SW480 (cell line): ENCODE measurements at places on chromosomes 6 and 20.

DNA sequence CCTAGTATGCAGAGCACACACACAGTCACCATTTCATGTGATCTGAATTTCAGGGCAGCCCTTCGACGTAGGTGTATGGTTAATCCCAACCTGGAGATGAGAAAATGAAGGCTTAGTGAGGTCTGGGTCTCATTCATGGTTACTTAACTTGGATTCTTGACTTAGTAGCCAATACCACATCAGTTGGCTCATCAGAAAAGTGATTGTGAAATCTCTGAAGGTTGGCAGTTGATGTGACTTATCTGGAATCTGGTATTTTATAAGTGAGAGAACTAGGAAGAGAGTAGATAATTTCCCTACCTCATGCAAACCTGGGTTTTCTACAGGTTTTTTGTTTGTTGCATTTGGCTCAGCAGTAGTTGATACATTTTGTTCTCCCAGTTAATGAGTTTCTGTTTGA, 123.7 kb downstream of the CCDC170 start:
- no peak for DNase-seq

DNA sequence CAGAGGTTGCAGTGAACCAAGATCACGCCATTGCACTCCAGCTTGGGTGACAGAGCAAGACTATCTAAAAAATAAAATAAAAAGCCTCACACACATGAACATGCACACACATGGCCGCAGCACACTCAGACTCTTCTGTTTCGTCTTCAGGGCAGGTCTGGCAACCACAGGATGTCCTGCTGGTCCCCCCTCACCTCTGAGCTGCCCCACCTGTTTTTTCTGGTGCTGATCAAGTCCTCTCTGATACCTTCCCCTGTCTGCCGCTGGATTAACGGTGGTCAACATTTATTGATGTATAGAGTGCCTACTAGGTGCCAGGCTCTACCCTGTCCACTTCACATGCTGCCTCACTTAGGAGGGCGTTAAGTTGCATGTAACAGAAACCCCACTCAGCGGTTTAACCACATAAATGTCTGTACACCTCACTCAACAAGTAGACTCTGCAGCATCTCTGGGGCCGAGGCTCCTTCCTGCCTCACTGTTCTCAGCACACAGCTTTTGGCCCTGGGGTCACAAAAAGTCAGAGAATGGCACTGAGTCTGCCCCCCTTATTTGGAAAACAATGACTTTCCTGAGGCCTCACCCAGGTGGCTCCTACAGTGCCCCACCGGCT, 4.5 kb upstream of the AP5S1 start:
- DNase-seq, result no peak

DNA sequence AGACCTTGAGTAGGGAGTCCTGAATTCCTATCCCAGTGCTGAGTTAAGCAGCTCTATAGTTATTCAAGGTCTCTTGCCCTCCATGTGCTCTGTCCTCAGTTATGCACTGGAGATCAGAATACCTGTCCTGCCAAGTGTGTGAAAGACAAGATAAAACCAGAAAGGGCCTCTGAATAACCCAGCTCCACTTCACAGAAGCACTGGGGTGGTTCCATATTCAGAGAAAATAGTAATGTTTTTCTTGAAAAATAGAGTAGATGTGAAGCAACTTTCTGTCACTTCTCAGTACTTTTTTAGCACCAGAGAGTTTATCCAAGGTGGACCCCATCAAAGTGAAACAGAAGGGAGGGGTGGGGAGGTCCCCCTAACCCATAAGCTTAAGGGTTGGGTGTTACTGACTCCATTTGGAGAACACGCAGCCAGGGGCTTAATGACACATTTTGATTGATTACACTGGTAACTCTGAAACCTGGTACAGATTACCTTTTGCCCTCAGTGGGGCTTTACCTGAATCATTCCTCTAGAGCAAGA, 509.8 kb upstream of the JARID2 start:
- DNase-seq, result no peak

GRCh38 chr6:119312875-119313338, 36.7 kb downstream of the MAN1A1 start:
- DNase-seq, result no peak

DNA sequence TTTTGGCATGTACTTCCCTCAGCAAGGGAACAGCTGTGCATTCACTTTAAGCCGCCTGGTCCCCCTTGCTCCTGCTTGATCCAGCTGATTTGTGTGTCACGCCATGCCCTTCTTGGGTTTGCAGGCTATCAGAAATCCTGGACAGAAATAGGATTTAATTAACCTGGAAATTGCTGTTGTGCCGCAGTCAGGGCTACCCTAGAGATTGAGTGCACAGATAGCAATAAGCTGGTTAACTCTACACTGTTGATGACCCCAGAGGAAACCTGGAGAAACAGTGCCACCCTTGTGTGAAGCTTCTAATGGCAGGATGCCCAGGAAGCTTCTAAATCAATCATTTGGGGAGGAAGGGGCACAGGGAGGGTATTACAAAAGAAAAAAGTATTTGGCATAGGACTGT, 199.0 kb downstream of the JARID2 start:
- DNase-seq, result no peak

DNA sequence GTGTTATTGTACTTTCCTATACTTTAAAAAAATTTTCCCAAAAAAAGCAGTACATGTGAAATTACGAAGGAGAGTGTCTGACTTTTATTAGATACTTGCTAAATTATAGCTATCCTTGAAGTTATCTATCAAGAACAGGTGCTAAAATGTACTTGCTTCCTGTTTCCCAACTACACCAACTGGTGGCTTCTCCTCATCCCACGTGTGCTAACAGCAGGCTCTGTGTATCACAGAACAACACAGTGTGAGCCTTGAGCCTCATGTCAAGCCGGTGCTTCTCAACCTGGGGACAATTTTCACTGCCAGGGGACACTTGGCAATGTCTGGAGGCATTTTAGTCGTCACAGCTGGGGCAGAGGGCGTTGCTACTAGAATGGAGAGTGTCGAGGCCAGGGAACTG, 36.2 kb upstream of the CDYL start:
- no peak for DNase-seq

DNA sequence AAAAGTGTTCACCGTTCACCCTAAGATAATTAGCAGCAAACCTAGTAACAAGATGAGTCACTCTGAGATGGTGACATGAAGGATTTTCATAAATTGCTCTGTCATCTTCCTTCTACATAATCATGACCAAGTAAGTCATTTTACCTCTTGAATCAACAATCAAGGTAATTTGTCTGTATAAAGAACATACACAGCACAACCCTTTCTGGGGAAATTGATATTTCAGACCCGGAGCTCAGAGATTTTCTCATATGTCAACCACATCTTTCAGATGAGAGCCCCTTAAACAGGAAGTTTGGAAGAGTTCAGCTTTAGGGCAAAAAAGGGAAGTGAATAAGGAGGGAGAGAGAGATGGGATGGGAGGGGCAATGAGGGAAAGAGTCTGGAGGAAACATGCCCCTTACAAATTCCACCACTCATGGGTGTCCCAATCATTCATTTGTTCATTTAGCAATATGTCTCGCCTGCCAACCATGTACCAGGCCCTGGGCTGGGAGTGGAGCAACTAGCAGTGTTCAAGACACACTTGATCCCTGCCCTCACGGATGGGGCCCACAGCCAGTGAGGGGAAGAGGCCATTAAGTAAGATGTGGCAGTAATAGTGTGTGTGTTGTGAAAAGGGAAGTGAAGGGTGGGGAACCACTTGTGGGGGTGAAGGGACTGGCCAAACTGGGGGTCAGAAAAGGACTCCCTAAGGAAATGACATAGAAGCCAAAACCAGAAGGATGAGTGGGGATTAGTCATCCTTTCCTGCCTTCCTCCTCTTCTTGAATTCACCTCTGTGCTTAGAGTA, 190.9 kb downstream of the MAFB start:
- no peak for DNase-seq

DNA sequence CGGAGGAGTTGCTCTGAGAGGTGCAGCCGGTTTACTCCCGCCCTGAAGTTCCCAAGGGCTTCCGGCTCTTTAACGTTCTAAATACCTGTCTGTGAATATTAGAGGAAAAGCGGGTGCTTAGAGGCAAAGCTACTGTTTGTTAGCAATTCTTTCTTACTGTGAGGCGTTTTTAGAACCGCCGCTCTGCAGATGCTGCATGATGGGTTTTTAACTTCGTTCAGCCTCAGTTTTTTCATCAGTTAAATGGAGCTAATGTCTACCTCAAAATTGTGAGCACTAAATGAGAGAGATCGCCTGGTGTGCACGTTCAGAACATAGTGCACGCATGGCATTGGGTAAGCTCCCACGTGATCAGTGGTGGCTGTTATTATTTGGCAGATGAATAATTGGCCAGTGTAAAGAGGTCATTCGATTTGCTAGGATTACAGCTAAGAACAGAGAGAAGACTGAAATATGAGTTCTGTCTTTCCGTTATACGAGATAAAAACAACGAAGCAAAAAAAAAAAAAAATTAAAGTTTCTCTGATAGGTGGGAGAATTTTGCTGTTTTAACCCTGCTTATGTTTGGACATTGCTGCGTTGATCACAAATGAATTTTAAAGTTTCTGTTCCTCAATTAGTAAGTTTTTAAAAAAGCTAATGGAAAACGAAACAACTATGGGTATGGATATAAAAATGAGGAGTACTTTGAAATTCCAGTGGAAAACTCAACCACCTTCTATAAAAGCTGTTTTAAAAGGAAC, 660 bp upstream of the TFB1M start:
- peak; percentile 89 for DNase-seq

GRCh38 chr20:5949943-5950270, 426 bp downstream of the TRMT6 start:
- no peak for DNase-seq

DNA sequence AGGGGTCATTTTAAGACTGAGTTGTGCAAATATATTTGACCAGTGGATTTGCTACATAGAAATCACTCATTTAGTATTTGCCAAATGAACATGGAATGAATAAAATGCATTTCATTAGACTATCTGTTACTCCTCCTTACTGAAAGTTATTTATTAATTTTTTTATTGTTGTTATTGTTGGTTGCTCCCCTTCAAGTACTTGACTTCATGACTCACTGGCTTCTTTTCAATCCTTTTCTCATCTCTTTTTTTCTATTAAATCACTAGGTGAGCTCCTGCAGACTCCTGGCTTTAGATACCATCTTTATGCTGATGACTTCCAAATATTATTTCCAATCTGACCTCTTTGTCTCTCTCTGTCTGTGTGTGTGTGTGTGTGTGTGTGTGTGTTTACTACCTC, 192.2 kb upstream of the FAM83B start:
- no peak for DNase-seq

GRCh38 chr6:163825033-163825432, 410.5 kb downstream of the QKI start:
- DNase-seq, result no peak

GRCh38 chr6:25125736-25126135, 153.4 kb upstream of the CARMIL1 start:
- DNase-seq, result no peak

GRCh38 chr6:20943922-20944321, 409.7 kb downstream of the CDKAL1 start:
- no peak for DNase-seq
